ENCODE measurements at places on chromosomes 16 and 17.
A peak's percentile ranks its signal among the peaks of the same experiment; 100 is the strongest.

GRCh38 chr17:46942441-46943217 is 19.7 kb downstream of the GOSR2 start:
- no peak for DNase-seq

GRCh38 chr16:78227855-78228254 is 128.4 kb downstream of the WWOX start:
- no peak for DNase-seq

- no peak for DNase-seq
Observed at GRCh38 chr16:56866955-56867830, 2.2 kb downstream of the SLC12A3 start.

DNA sequence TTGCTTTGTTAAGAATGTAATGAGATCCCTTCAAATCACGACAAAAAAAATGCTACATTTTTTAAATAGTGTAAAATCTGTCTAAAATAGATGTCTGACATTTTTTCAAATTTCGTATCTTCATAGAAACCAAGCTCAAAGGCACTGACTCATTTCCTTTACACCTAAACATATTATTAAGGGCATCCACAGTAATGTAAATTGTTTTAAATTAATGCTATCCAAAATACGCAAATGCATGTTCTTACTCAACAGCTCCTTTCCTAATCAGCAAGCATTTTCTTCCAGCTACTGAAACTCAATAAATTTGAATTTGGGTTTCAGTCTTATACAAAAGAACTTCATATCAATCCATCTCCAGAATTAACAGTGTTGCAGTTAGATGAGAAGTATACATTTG is 4.3 kb downstream of the C16orf87 start:
- DNase-seq = no peak

DNA sequence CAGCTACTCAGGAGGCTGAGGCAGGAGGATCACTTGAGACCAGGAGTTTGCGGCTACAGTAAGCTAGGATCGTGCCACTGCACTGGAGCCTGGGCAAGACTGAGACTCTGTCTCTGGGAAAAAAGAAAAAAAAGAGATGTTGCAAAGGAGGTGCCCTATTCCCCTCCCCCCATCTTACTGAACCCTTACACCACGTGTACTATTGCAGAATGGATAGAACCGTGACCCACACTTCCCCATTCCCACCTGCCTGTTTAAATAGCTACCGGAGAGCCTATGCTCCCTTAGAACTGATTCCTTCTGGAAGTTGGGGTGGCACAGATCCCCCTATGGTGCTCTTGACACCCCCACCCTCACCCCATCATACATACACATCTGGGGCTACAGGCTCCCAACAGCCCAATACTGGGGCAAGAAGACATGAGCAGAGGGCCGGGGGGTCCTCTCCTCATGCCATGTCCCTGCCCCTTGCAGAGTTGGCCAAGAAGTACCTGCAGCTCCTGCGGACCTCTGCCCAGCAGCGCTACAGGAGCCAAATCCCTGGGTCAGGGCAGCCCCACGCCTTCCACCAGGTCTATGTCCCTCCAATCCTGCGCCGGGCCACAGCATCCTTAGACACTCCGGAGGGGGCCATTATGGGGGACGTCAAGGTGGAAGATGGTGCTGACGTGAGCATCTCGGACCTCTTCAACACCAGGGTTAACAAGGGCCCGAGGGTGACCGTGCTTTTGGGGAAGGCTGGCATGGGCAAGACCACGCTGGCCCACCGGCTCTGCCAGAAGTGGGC is 35.7 kb downstream of the NLRC5 start:
- DNase-seq = no peak

GRCh38 chr16:7361416-7362129 is 28.9 kb downstream of the RBFOX1 start:
- no peak for DNase-seq

DNA sequence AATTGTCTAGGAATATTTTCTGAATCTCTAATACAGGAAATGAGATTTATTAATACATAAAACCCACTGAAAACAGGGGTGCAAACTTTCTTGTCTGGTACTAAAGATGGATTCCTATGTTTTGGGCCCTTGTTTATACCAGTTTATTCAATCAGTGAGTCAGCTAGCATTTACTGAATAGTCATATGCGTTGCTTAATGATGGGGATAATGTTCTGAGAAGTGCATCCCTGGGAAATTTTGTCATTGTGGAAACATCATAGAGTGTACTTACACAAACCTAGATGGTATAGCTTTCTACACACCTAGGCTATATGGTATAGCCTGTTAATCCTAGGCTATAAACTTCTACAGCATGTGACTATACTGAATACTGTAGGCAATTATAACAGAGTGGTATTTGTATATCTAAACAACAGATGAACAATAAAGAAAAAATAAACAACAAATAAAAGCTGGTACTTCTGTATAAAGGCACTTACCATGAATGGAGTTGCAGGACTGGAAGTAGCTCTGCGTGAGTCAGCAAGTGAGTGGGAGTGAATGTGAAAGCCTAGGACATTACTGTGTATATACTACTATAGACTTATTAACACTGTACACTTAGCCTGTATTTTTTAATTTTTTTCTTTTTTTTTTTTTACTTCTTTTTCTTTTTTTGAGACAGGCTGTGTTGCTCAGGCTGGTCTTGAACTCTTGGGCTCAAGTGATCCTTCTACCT is 63.7 kb downstream of the SIAH1 start:
- no peak for DNase-seq

- DNase-seq = no peak
Observed at GRCh38 chr17:7656958-7657609, 6.4 kb downstream of the ATP1B2 start.

DNA sequence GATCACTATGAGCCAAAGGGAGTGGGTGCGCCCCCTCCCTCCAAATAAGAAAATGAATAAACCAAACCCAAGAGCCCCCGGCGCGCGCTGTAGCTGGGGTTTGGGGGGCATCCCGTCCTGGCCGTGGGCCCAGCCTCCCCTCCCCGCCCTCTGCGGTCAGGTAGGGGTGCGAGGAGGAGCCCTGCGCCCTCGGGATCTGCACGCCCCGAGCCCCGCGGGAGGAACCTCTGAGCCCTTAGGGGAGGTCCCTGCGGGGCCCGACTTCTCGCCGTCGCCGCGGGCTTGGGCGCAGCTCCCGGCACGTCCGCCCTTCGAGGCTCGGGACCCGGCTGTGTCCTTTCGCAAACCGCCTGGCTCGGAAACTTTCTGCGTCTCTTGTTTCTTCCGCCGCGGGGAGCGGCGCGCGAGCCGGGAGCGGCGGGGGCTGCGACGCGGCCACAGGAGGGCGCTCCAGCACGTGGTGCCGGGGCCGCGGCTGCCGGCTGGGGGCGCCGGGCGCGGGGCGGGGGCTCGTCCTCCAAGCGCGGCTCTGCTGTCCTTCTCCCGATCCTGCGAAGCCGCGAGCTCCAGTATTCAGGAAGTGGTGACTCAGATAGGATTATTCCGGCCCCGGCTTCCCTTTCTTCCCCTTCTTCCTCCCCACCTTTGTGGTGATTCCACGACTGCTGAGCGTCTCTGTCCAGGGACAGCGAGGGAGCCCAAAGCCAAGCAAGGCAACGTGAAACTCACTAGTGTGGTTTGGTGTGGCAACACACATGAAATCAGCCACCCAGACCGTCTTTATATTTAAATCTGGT is 1.6 kb downstream of the PITPNC1 start:
- DNase-seq = peak; percentile 49

GRCh38 chr16:9328411-9328810 is 237.0 kb downstream of the HAPSTR1 start:
- no peak for DNase-seq

GRCh38 chr17:49520386-49521087 is 25.4 kb downstream of the NGFR start:
- no peak for DNase-seq

- no peak for DNase-seq
Observed at GRCh38 chr17:50458701-50459676, 9.7 kb downstream of the CHAD start.

- DNase-seq = no peak
Observed at GRCh38 chr16:52584354-52585320, 37.7 kb upstream of the TOX3 start.

DNA sequence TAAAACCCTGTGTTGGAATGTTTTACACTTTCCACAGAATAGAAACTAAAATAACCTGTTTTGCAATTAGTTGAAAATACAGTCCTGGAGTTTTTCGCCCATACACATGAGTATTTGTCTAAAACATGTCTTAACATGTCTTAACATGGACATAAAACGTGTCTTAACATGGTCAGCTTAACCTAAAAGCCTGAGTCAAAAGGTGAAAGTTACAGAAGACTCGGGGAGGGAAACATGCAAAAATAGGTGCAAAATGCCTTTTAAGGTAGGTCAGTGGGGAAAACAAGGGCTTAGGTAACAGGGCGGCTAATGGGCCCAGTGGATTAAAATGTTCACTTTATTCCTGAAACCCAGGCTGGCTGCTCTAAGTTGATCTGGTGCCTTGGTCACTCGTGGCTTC is 56.1 kb upstream of the RBL2 start:
- DNase-seq = no peak

GRCh38 chr16:50526796-50527195 is 21.4 kb upstream of the NKD1 start:
- no peak for DNase-seq

GRCh38 chr16:2335286-2335895 is 5.1 kb downstream of the ABCA3 start:
- DNase-seq = no peak

DNA sequence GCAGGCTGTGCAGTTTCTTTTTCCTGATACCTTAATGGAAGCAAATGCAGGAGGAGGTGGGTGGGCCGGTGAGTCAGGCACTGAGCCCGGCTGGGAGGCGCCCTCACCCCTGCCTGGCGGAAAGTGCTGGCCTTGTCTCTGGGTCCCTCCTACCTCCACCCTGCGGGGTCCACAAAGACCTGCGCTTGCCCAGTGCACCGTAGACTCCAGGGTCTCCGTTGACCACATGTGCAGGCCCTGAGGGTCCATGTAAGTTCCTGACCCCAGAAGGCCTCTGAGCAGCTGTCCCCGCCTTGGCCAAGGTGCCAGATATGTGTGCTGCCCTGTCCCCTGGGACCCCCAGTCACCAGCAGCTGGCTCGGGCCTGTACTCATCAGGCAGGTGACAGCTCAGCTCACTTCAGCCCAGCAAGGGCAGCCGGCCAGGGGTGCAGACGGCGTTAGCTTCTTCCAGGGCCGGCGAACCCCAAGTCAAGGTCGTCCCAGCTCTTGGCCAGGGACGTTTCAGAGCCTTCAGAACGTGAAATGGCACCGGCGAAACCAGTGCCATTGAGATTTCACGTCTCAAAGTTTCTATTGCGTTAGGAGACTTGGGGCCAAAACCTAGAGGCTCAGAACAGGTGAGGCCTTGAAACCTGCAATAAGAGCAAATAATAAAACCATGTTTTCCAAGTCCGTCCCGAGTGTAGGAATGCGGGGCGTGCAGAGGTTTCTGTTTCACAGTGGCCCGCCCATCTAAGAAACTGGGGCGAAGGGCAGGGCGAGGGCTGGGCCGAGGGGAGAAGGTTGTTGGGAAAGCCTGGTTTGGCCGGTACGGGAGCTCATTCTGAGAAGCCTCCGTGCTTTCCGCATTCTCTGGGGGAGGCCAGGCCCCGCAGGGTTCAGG is 12.1 kb downstream of the METRNL start:
- DNase-seq = no peak

DNA sequence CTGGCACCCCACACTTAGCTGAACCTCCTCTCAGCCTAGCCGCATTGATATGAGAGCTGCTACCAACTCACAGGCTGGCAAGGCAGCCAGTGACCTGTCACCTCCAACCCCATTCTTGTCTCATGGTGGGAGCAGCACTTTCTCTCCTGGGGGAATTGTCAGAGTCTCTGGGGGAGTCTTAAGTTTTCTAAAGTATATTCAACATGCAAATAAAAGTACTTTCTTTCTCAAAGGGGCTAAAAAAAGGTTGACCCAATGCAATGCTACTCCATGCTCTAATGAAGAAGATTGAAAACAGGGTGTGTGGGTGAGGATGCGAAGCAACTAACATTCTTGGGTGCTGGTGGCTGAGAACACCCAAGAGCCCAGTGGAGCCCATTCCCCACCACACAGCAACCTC is 53.1 kb upstream of the SREBF1 start:
- DNase-seq = no peak

- DNase-seq = no peak
Observed at GRCh38 chr17:5201011-5201410, 9.3 kb upstream of the ZNF594 start.

DNA sequence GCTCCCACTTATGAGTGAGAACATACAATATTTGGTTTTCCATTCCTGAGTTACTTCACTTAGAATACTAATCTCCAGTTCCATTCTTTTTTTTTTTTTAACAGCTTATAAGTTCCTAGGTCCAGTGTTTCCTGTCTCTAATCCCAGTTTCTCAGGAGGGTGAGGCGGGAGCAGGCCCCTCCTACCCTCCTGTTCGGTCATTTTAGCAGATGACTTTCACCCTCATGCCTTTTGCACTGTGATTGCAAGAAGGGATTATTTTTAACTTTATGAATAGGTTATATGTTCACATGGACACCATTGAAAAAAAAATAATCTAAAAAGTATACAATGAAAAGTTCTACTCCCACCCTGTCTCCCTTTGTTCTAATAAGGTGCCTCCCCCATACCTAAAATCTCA is 47.6 kb downstream of the CDH1 start:
- DNase-seq = no peak

GRCh38 chr17:29124925-29125273 is 55.3 kb downstream of the MYO18A start:
- DNase-seq = no peak

- DNase-seq = no peak
Observed at GRCh38 chr17:27771586-27771985, 28.7 kb downstream of the NOS2 start.

- no peak for DNase-seq
Observed at GRCh38 chr16:57299009-57299718, 14.7 kb upstream of the PLLP start.

DNA sequence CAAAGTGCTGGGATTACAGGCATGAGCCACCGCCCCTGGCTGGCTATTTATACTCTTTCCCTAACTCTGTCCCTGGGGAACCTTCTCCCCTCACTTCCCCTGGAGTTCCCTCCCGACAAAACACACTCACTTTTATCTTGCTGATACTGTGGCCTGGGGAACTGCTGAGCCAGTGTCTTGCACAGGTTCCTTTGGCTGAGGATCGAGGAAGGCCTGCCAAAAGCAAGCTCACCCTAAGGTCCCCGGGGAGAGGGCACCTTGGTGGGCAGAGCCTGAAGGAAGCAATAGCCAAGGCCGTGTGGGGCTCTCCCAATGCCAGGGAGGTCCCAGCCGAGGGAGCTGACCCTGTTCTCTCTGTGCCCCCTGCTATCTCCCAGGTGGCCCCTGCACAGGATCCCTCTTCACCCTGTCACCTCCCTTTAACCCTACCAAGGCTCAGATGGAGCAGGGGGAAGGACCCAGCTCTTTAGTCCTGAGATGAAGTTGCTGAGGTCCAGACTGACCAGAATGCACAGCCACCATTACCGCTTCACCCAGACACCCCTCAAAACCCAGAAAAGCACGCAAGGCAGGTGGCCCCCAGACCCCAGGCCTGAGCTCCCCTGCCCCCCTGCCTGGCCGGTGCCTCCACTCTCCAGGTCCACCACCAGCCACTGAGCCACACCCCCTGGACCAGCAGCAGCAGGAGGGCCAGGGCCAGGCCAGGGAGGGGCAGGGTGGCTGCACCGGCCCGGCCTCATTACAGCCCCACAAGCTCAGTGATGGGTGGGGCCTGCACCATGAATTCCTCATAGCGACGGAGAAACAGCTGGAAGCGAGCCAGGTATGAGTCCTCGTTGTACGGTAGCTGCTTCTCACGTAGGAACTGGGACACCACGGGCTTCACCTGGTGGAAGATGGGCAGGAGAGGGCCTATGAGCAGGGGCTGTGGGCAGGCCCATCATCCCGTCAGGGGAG is 5.1 kb upstream of the FDXR start:
- DNase-seq = no peak
